SHP77 (cell line): ENCODE measurements at places on chromosomes 2 and 18.

DNA sequence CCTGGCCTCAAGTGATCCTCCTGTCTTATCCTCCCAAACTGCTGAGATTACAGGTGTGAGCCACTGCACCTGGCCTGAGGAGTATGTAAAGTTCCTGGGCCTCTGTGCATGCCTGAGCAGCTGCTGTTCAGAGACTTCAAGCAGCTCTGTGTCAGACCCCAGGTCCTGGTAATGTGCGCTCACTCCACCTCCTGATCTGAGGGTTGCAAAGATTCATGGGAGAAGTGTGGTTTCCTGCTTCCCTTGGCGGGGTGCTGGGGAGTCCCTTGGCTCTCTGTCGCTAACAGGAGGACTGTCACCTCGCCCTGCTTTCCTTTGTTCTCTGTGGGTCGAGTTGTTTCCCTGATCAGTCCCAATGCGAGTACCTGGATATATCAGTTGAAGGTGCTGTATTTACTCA, 8.6 kb upstream of the IL36A start:
- DNase-seq = no peak

- DNase-seq = no peak
These were observed 45.1 kb downstream of the PROC start for GRCh38 chr2:127463155-127463991.

GRCh38 chr18:59024829-59025228, 114.9 kb upstream of the SEC11C start:
- no peak for DNase-seq

GRCh38 chr2:100291152-100291970, 30.9 kb downstream of the LONRF2 start:
- DNase-seq = peak; percentile 53

DNA sequence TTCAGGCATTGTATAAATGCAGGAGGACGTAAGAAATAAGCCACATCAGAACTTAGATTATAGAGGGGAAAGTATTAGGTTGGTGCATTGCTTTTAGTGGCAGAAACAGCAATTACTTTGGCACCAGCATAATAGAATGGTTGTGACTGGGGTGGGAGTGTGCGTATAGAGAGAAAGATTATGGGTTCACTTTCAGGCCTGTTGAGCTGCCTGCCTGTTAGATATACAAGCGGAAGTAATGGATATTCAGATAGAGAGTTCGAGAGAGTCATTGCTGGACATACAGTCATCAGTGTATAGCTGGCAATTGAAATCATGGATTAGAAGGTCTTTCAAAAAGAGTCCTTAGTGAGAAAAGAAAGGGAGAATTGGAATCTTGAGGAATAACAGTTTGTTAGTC, 139.2 kb upstream of the MYO3B start:
- no peak for DNase-seq

DNA sequence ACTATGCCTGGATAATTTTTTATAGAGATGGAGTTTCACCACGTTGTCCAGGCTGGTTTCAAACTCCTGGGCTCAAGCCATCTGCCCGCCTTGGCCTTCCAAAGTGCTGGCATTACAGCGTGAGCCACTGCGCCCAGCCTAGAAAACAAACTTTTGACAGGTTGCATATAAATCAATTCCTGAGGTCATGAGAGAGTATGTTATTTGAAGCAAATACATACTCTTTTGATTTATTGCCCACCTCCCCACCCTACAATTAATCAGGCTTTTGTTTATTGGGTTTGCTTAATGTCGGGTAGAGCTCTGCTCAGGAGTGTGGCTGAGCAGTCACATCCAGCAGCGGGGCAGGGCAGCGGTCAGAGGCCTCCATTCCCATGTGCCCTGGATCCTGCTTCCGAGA, 37.9 kb upstream of the ASB1 start:
- peak; percentile 40 for DNase-seq

DNA sequence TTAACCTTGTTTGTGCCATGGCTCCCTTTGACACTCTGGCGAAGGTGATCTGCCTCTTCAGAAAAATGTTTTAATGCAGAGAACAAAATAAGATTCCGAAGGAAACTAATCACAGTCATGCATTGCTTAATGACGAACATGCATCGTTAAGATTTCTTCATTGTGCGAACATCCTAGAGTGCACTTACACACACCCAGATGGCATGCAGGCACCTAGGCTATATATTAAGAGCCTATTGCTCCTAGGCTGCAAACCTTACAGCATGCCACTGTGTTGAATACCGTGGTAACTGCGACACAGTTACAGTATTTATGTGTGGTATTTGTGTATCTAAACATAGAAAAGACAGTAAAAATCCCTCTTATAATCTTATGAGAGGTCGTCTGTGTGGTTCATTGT, 8.3 kb downstream of the ASAP2 start:
- no peak for DNase-seq

GRCh38 chr2:88159481-88159880, 10.7 kb upstream of the THNSL2 start:
- no peak for DNase-seq

- no peak for DNase-seq
These were observed 39.7 kb upstream of the CWC22 start for GRCh38 chr2:180046776-180047175.

DNA sequence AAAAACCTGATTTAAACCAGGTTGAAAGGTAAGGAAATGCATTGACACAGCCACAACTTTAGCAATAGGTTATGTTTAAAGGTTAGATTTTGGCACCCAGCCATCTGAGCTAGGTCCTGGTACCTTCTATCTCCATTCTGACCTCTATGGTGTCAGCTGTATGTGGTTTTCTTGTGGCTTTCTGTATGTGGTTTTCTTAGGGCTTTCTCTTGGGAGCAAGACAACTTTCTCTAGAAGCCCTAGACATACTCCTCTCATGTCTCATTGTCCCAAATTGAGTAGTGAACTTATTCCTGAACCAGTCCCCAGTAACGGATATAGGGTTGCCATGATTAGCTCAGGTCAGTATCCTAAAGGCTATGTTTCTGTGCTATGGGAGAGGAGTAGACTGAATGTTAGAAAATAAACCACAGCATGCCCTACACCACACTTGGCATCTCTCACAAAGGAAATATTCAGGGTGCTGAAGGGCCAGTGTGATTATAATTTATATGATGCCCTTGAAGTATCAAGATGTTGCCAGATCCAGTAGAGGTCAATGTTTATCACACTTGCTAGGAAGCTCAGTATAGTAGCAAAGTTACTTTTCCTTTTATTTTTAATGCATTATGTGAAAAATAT, 176.1 kb downstream of the CAPN13 start:
- DNase-seq = no peak

GRCh38 chr18:76708071-76708721, 114.2 kb upstream of the ZNF236 start:
- no peak for DNase-seq

- no peak for DNase-seq
These were observed 182.7 kb upstream of the GLI2 start for GRCh38 chr2:120552800-120553481.

DNA sequence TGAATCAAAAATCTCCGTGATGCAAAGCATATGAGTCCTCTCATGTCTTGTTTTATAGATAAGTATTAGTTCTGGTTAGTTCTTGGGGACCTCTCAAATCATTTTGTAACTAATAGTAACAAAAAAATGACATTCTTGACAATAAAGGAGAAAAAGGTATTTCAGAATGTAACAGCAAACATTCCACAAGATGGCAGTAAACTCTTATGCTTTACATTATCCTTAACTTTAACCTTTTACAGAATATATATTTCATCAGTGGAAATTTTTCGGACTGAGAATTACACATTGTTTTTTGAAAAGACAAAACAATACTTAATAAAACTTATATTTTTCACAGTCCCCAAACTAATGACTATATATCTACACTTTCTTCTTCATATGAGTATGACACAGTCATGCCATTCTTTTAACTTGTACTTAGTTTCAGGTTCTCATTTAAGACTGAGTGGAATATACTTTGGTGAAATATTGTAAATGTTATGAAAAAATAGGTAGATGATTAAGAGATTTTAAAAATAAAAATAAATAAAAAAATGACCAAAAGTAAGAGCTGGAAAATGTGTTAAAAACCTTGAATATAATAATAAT, 142.9 kb upstream of the NXPH2 start:
- DNase-seq = no peak

DNA sequence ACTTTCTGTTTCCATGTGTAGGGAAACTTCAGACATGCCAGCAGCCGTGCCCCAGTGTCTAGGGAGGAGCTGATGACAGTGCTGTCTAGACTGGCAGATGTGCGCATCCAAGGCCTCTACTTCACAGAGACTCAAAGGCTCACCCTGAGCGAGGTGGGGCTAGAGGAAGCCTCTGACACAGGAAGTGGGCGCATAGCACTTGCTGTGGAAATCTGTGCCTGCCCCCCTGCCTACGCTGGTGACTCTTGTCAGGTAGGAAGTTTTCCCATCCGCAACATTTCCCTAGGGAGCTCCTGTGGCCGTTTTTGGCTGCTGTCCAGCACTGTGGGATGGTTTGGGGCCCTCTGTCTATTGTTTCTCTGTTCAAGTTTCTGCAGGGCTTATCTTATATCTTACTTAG, 143.1 kb upstream of the TTC39C start:
- DNase-seq = peak; percentile 66

DNA sequence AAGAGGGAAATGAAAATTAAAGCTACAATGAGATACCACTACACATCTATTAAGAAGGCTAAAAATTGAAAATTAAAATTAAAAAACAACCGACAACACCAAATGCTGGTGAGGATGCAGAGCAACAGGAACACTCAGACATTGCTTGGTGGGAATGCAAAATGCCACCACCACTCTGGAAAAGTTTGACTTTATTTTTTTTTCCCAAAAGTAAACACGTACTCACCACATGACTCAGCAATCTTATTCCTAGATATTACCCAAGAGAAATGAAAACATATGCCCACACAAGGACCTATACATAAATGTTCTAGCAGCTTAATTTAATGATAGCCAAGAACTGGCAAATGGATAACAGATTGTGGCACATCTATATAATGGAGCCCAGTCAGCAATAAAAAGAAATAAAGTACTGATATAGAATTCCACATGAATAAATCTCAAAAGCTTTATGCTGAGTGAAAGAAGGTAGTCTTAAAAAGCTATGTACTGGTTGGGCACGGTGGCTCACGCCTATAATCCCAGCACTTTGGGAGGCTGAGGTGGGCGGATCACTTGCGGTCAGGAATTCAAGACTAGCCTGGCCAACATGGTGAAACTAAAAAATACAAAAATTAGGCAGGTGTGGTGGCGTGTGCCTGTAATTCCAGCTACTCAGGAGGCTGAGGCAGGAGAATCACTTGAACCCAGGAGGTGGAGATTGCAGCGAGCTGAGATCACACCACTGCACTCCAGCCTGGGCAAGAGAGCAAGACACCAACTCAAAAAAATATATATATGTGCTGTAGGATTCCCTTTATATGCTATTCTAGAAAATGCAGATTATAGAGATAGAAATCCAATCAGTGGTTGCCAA, 4.2 kb upstream of the PROC start:
- no peak for DNase-seq

- DNase-seq = peak; percentile 70
These were observed 41.5 kb upstream of the RPE start for GRCh38 chr2:209960676-209961630.

GRCh38 chr2:2916621-2917020, 461.0 kb downstream of the EIPR1 start:
- DNase-seq = no peak

- DNase-seq = no peak
These were observed 78.3 kb upstream of the SETBP1 start for GRCh38 chr18:44602380-44602779.

GRCh38 chr2:48356701-48357325, 173.1 kb upstream of the STON1 start:
- DNase-seq = no peak

GRCh38 chr2:3604991-3605961, 10.4 kb downstream of the COLEC11 start:
- peak; percentile 93 for DNase-seq

- DNase-seq = no peak
These were observed 417.5 kb downstream of the NUP35 start for GRCh38 chr2:183541766-183542165.

DNA sequence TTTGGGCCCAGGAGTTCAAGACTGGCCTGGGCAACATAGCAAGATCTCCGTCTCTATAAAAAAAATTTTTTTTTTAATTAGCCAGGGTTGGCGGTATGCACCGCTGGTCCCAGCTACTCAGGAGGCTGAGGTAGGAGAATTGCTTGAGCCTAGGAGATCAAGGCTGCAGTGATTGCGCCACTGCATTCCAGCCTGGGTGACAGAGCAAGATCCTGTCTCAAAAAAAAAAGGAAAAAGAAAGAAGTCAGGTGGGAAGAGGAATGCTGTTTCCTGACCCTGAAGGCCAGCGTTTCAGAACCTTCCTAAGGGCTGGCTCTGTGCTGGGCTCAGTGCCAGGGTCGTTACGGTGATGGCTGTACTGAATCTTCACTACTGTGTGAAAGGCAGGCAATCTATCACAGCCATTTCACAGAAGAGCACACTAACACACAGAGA, 35.0 kb upstream of the AGAP1 start:
- no peak for DNase-seq

DNA sequence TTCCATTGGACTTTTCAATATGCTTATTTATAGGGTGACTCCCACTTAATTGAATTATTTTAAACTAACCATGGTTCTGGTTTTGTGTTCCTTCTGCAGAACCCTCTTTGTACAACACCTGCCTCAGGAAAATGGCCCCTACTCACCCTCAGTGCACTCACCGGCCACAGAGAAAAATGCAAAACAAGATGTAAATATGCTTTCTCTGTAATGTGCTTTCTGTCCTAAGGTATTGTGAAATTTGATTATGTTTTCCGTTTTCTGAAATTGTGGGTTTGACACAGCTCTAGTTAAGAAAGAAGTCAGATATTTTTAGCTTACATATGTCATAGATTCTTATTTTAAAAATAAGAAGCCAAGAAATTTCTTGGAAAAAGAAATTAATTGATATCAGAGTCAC, 357.7 kb upstream of the SMIM21 start:
- DNase-seq = no peak

GRCh38 chr2:144959416-144959815, 439.5 kb upstream of the ZEB2 start:
- no peak for DNase-seq

- DNase-seq = no peak
These were observed 371.7 kb upstream of the CELF4 start for GRCh38 chr18:37937287-37937686.

DNA sequence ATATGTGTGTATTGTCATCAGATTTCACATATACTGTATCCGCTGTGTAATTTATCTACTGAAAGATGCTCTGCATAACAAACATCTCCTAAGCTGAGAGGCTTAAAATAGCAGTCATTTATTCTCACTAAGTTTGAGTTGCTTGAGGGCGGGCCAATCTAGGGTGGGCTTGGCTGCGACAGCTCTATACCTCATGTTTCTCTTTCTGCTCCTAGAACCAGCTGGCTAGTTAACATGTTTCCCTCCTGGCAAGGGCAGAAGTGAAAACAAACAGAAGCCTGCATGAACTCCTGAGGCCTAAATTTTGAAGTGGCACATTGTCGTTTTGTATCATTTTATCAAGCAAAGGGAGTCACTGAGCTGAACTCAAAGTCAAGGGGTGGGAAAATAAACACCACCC, 585.0 kb upstream of the VRK2 start:
- peak; percentile 44 for DNase-seq

GRCh38 chr18:8286303-8286702, 322.9 kb upstream of the RAB12 start:
- DNase-seq = no peak

- DNase-seq = no peak
These were observed 9.3 kb downstream of the RHOB start for GRCh38 chr2:20456116-20456571.
